ENCODE measurements at places on chromosomes 7 and 10. TPM values are rescaled to one million over a fixed set of nuclear protein-coding genes. Genes with fewer than 3 reads are reported as not detected.
A peak's percentile ranks its signal among the peaks of the same experiment; 100 is the strongest.

Gene ELN
- 100 TPM for polyA plus RNA-seq

Gene FFAR4
- not detected for polyA plus RNA-seq

- no peak for DNase-seq
Observed at GRCh38 chr10:69633673-69634635, 3.9 kb downstream of the FAM241B start.

GRCh38 chr10:56728349-56728748 lies 367.3 kb upstream of the ZWINT start:
- no peak for DNase-seq

GRCh38 chr7:7681191-7681935 lies 37.0 kb downstream of the RPA3 start:
- peak; percentile 58 for DNase-seq

DNA sequence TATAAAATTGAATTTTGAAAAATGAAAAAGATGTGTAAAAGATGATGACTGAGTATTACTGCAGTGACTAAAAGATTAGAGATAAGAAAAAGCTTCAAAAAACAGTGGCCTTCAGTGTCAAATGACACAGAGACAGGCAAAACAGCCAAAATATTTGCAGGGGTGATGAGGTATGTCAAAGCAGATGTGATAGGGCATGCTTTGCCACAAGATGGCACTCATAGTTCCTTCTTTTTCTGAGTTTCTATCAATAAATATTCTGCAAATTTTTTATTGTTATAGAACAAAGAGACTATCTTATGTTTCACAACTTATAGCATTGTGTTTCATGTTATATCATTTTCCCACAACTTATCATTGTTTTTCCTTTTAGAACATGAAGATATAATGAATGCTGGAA lies 344.1 kb upstream of the HPS1 start:
- DNase-seq, result no peak

DNA sequence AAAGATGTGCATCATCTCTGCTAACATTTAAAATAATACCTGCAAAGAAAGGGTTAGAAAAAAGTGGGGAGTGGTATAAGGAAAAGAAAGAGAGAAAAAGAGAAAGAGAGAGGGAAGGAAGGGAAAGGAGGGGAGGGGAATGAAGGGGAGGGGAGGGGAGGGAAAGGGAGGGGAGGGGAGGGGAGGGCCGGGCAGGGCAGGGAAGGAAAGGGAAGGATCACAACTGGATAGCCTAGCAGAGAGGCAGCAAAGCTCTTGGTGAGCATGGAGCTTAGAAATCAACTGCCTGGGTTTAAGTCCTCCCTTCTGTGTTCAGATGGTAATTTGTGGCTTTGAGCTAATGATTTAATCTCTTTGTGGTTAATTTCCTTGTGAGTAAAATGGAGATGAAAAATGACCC lies 5.4 kb upstream of the FAM237B start:
- DNase-seq, result no peak

DNA sequence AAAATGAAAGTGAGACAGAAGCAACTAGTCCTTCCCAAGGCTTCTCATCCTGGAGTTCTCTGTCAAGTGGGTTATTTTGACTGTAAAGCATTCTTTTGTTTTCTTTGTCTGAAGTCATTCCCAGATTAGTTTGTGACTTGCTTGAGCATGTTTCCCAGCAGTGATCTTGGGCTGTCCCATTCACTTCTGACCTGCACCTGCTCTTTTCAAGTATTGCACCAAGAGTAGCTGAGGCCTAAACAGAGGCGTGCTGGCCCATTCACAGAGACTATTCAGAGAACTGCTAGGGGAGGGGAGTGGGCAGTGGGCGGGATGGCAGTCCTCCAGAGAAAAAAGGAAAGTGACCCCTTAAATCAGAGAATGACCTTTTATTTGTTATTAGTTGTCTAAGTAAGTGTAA lies 61.3 kb downstream of the CACNA2D1 start:
- DNase-seq, result no peak

Data from right renal pelvis (tissue), 4 donors.